Activated CD4-positive, alpha-beta T cell treated with anti-CD3 and anti-CD28 coated beads, Interleukin-2, amount 50 U/mL, for 16 hours (primary cell): ENCODE measurements at places on chromosomes 4 and X.

- DNase-seq, result no peak
Measured at GRCh38 chrX:133437356-133437755, 22.1 kb upstream of the GPC4 start.

GRCh38 chr4:175810073-175810730, 1.9 kb downstream of the GPM6A start:
- no peak for DNase-seq

- DNase-seq, result no peak
Measured at GRCh38 chrX:51760657-51761056, 17.4 kb downstream of the GSPT2 start.

DNA sequence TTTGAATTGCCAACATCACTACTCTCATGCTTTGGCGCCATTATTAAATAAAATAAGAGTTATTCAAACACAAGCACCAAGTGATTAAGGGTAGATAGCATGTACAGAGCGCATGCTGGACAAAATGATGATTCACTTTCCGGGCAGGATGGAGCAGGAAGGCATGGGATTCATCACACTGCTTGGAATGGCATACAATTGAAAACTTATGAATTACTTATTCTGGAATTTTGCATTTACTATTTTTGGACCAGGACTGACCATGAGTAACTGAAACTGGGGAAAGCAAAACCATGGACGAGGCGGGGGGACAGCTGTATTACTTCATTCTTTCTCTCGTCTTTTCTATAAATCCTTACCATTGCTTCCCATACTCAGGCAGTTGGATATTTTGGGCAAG, 28.5 kb upstream of the FGF5 start:
- no peak for DNase-seq

- no peak for DNase-seq
Measured at GRCh38 chrX:357035-357692, 29.5 kb downstream of the PPP2R3B start.

DNA sequence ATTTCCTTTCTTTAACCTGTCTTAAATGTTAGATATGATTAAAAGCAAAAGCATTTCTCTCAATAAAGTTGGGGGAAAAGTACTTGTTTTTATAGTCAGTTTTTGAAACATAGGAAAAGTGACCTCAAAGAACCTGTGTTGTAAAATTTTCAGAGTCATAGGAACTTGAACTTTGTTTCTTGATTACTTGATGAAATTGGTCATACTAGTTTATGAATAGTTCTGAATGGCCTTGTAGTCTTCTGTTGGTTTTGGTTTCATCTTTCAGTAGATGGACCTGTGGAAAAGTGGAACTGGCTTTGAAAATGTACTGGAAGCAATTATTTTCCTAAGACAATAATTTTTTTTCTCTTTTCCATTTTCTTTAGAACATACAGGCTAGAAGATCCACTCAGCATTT, 222.2 kb upstream of the NUDT6 start:
- no peak for DNase-seq

DNA sequence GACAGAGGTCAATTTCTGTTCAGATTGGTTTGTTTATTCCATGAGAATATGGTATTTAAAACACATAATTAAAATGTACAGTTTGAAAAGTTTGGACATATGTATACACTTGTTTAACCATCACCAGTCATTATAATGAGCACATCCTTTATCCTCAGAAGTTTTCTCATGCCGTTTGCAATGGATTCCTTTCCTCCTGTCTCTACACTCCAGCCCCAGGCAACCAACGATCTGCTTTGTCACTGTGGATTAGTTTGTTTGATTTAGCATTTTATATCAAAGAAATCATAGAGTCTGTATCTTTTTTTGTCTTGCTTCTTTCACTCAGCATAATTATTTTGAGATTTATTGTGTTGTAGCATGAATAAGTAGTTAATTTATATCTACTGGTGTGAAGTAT, 243.0 kb upstream of the TRAM1L1 start:
- DNase-seq, result no peak

DNA sequence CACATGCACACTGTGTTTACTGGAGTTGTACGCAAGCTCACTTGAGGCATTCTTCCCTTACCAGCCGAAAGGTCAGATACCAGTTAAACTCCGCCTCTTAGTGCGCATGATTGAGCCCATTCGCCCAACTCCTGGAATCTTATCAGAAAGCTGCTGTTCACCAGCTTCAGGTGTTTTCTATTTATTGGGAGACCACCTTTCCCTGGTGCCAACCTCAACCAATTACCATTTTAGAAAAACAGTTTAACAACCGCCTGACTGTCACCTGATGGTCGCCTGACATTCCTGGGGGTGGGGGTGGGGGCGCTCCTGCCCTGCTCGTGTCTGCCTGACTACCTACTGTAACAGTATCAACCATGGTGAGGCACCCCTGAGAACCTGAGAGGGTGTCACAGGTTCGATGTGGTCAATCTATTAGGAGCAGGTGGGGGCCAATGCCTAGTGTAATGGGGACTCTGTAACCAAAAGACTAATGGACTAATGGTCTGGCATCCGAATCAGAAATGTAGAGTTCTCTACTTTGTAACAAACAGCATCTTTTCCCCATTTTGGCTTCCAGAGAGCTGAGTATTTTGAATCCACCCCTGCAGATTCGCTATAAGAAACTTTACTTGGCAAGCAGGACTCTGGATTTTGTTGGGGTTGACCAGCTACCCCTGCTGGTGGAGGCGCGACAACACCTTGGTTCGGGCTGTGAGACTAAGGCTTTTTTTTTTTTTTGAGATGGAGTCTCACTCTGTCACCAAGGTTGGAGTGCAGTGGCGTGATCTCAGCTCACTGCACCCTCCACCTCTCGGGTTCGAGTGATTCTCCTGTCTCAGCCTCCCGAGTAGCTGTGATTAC, 58.2 kb upstream of the ZNF157 start:
- peak; percentile 52 for DNase-seq

DNA sequence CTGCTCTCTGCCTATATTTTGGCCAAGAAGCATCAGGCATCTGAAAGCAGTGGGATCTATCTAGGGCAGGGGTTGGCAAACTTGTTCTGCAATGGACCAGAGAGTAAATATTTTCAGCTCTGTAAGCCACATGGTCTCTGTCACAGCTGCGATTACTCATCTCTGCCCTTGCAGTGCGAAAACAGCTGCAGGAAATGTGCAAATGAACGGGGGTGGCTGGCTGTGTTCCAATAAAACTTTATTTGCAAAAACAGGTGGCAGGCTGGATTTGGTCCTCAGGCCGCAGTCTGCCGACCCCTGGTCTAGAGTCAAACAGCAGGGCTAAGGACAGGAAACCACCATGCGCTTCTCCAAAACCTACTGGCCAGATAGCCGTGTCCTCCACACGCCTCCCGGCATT, 48.6 kb downstream of the ACOX3 start:
- peak; percentile 58 for DNase-seq

- DNase-seq, result no peak
Measured at GRCh38 chrX:11351375-11352295, 58.4 kb downstream of the AMELX start.

- no peak for DNase-seq
Measured at GRCh38 chrX:22165732-22166457, 106.8 kb upstream of the CBLL2 start.

- DNase-seq, result no peak
Measured at GRCh38 chr4:153075836-153076518, 128.3 kb upstream of the TRIM2 start.

DNA sequence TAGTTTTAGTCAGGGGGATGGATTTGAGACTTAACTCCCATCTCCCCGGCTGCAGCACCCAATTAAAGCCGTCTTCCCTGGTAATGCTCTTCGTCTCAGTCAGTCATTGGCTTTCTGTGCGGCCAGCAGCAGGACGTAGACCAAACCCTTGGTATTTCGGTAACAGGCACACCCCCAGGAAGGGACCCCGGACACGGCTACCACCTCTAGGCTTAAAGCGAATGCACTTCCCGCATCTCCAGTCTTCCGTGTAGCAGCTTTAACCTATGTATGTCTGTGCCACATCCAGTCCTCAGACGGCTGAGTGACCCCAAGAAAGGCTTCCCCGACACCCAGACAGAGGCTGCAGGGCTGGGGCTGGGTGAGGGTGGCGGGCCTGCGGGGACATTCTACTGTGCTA, 1.5 kb upstream of the CTAG2 start:
- no peak for DNase-seq

- DNase-seq, result no peak
Measured at GRCh38 chr4:42600578-42600977, 56.3 kb downstream of the ATP8A1 start.

- DNase-seq, result no peak
Measured at GRCh38 chr4:105601406-105601805, 49.0 kb downstream of the ARHGEF38 start.

DNA sequence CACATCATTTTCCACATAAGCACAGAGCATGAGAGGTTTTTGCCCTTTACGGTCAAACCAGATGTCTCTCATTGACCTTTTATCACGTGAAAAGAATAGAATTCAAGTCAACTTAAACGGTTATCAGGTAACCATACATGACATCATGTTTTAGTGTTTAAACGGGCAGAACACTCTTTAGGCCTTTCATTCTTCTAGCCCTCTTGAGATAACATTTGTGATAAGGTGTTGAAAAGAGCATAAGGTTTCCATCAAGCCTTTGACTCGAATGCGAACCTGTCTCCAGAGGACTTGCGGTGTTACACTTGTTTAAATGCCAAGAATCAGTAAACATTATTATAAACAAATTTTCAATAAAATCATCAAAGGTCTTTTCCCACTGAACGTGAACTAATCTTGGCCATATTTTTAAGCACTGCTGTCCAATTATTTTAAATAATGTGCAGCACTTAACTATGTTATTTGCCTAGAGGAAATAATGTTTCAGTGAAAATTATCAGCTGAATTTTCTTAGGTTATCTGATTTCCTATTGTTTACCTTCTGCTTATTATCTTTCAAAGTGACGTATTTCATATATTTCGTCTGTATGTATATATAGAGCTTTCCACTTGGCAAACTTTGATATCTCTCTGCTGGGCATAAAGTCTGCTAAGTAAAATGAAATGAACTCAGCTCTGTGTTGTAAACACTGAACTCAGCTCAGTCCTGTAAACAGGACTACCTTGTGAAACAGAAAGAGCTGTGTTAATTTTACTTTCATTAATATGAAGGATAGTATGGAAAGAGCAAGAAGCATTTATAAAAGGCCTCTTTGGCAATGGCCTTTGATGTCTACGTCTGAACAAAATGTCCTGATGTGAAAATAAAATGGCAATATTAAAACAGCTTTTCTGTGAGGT, 33.3 kb downstream of the TENM3 start:
- DNase-seq, result no peak

GRCh38 chr4:48462363-48462762, 20.8 kb upstream of the SLC10A4 start:
- DNase-seq, result no peak

DNA sequence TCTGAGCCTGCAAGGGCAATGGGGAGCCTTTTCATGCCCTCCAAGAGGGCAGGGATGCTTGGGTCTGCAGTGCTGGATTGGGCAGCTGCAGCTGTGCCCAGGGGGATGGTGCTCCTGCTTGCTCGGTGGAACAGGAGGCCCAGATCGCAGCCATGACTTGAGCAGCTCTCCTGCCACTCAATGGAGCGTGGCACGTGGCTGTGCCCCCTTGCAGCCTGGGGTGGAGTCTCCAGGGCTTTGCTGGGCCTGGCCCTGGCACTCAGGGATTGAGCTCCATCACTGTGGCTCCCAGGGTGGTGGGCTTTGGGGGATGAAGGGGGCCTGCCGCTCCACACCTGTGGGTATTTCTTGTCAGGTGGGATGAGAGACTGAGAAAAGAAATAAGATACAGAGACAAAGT, 53.4 kb upstream of the IBSP start:
- DNase-seq, result no peak

- no peak for DNase-seq
Measured at GRCh38 chr4:163755013-163755412, 260.5 kb downstream of the TMA16 start.

DNA sequence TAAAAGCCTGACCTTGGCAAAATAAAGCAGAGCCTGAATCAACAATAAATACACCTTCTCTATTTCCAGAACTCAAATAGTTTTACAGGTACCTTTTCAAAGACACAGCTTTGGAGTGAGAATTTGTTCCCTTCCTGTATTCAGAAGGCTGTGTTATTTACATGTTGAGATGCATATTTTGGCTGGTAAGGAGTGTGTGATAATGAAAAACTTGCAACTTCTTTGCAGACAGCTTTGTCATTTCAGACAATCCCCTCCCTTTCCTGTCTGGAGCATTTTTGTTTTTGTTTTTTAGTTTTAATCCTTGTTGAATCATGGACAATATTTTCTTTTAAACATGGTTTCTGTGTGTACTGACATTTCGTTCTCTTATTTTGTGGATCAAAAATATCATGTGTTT, 493.8 kb downstream of the FAT4 start:
- DNase-seq, result no peak

- peak; percentile 31 for DNase-seq
Measured at GRCh38 chr4:176187624-176188023, 7.8 kb downstream of the SPATA4 start.

DNA sequence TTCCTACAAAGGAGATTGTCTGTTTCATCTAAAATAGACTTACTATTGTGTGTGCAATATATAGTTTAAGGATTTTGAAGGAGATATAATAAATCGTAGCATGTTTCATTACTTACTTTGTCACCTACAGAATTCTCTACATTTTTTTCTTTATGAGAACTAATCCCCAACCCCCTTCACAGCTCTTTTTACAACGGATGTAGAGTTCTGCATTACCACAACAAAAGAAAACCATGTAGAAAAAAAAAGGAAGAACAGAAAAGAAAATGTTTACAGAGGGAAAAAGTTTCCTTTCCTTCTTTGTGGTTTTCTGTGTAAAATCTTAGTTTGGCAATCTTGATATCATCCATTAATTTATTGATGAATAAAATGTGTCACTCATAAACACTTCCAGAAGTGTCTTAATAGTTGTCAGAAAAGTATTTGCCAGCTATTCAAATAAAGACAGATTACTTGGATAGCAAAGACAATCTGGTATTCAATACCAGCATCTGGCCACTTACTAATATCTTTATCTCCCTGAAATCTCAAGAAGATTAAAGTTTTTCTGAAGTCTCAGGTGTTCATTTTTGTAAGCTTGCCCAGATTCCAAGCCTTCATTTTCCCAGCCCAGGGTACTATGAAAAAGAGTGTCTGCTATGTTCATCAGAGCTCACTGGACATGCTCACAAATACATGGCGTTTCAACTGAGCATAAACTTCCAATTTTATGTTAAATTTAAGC, 806.8 kb downstream of the PCDH19 start:
- DNase-seq, result no peak

DNA sequence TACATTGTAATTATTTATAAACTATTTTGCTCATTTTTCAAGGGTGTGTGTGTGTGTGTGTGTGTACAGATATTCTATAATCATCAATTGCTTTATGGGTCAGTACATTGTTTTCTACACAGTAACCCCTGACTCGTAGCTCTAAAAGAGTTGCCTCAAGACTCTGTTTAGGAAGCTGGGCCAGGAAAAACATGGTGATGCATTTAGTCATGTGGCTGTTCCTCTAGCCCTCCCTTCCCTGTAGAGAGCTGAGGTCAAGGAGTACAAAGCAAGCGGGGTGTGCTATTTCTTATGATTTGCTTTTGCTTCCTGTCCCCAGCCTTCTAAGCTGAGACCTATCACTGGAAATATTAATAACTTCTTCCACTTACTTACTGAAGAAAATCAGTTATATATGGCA, 34.8 kb upstream of the SPANXD start:
- DNase-seq, result no peak

GRCh38 chr4:85127653-85128052, 161.2 kb upstream of the WDFY3 start:
- DNase-seq, result no peak
